NCI-H2081 treated with DMSO at 0.1 percent for 48 hours (cell line): ENCODE measurements at places on chromosomes 4 and X.

GRCh38 chr4:55879224-55879623, 25.8 kb downstream of the EXOC1 start:
- DNase-seq, result no peak

- DNase-seq, result no peak
Measured at GRCh38 chrX:135981010-135981409, 4.2 kb upstream of the SLC9A6 start.

DNA sequence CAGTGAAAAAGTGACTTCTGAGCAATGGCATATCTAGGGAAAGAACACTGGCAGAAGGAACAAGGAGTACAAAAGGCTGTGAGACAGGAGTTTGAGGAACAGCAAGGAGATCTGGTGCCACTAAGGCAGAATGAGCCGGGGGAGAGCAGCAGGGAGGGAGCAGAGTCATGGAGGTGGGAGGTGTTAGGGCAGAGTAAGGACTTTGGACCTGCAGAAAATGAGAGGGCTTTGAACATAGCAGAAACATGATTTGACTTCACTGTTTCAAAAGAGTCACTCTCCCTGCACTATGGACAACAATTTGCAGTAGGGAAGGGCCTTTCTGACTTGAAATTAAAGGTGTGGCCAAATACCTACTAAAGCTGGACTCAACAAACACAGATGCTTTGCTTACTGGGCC, 356.2 kb downstream of the ADGRL3 start:
- no peak for DNase-seq

- no peak for DNase-seq
Measured at GRCh38 chrX:84187533-84188319, at the start of gene RPS6KA6. TSS of gene RPS6KA6 (minus strand) at chrX:84188199. CDS start at chrX:84187899, 300 bp downstream.

GRCh38 chr4:41394481-41394894, 137.8 kb downstream of the UCHL1 start:
- no peak for DNase-seq

DNA sequence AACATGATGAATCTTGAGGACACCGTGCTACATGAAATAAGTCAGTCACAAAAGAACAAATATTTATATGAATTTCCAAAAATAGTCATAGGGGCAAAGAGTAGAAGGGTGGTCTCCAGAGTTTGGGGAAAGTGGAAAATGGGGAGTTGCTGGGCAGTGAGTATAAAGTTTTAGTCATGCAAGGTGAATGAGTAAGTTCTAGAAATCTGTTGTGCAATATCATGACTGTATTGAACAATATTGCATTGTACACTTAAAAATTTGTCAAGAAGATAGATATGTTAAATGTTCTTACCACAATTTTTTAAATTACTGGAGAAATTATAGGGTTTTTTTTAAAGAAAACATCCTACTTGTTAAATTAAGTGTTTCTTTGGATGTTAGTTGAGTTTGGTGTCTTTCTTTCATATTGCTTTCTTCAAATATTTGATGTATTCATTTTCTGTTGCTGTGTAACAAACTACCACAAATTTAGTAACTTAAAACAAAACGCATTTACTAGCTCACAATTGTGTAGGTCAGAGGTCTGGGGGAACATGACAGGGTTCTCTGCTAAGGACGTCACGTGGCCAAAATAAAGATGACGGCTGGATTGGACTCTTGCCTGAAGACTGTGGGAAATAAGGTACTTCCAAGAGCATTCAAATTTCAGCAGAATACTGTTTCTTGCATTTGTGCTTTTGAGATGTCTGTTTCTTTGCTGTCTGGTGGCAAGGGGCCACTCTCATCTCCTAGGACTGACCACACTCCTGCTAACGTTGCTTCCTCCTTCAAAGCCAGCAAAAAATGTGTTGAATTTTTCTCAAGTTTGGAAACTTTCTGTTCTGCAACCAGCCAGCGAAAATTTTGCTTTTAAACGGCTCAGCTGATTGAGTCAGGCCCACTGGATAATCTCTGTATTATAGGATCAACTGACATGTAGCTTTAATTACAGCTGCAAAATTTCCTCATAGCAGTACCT, 76.7 kb downstream of the CPEB2 start:
- no peak for DNase-seq

- no peak for DNase-seq
Measured at GRCh38 chrX:24607616-24608015, 39.5 kb downstream of the PCYT1B start.

DNA sequence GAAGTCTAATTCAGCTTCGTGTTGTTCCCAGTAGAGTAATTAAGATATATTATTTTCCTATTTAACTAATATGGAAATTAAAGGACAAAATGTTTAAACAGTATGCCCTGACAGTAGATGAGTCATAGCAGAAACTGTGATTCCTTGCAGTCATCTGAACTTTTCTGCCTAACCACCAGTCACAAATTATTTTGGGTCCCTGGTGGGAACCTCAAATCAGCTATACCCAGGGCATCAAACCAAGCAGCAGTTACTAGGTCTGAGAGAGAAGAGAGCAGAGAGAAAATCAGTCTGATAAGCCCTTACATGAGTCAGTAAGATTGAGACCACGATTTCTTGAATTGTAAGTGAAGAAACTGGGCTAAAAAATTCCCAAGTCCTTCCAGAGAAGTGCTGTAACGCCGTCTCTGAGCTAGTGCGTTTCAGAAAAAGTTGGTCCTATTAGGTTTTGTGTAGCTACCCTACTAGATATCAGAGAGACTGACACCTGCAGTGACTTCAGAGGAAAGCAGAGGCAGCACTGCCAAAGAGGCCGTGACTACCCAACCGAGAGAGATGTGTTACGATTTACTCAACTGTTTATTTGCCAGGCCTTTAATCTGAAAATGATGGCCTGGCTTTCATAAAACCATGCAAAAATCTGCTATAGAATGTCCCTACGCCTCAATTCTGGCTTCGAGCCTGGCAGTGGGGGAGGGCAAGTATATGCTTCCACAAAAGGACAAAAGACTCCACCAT, 21.7 kb upstream of the GPM6A start:
- peak; percentile 36 for DNase-seq

DNA sequence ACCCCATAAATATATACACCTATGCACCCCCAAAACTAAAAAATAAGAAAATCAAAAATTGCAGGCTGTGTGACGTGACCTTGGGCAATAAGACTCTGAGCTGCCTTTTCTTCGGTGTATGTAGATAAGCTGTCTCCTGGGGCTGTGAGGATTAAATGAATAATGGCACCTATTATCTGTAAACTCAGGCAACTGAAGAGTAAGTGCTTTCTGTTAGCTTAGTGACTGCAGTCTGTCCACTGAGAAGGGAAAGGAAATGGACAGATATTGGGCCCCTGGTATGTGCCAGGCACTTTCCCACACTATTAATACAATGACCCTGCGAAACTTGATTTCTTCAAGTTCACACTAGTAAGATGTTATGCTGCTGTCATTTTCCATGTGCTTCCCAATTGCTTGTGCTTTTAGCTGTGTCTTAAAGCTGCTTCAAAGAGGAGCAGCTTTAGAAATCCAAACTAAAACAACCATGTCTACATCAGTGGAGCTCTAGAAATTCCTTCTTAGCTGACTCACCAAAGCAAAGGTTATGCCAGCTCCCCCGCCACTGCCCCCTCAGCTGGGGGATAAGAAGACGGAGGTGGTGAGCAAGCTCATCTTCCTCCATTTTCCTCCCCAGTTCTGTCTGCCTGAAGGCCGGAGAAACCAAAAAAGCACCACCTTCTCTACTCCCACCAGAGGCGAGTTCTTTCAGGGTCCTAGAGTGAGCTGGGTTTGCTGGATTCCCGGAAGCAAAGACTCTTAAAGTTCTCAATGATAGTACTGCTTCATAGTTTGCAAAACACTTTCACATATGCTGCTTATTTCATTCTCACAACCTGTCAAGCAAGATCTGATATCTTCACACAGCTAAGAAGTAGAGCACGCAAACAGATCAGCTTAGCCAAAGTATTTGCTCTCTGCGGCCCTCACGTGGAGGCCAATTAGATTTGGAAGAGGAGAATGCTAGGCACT, 8.8 kb upstream of the DGAT2L6 start:
- no peak for DNase-seq
